ENCODE measurements at places on chromosomes 4 and X. TPM values are rescaled to one million over a fixed set of nuclear protein-coding genes. Genes with fewer than 3 reads are reported as not detected.

Gene BMPR1B
- 2.3 TPM for total RNA-seq

Gene DMRTC1B
- total RNA-seq, result not detected

Gene NBDY
- 10.3 TPM for total RNA-seq

GRCh38 chr4:15945516-15945915, 7.0 kb upstream of the FGFBP1 start:
- no peak for DNase-seq

GRCh38 chr4:96833831-96834230, 993.9 kb downstream of the PDHA2 start:
- DNase-seq, result no peak

Measured in fibroblast of villous mesenchyme (primary cell).